ENCODE measurements at places on chromosomes 5 and 9.

GRCh38 chr5:68838157-68838718, 255.6 kb upstream of the SLC30A5 start:
- DNase-seq: no peak

DNA sequence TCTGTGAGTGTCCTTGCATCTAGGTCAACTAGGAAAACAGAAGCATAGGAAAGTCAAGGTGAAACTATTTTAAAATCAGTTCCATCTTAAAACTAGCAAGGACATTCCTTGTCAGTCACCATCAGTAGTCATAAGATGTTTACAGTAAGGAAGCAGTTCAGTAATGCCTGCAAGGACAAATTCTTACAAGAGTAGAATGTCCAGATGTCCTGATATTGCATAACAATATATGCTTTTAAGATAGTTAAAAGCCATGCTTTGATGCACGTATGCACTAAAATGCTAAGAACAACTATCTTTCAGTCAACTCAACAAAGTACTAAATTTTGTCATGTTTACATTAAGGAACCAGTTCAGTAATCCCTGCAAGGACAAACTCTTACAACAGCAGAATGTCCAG, 11.3 kb upstream of the SVEP1 start:
- DNase-seq: no peak

DNA sequence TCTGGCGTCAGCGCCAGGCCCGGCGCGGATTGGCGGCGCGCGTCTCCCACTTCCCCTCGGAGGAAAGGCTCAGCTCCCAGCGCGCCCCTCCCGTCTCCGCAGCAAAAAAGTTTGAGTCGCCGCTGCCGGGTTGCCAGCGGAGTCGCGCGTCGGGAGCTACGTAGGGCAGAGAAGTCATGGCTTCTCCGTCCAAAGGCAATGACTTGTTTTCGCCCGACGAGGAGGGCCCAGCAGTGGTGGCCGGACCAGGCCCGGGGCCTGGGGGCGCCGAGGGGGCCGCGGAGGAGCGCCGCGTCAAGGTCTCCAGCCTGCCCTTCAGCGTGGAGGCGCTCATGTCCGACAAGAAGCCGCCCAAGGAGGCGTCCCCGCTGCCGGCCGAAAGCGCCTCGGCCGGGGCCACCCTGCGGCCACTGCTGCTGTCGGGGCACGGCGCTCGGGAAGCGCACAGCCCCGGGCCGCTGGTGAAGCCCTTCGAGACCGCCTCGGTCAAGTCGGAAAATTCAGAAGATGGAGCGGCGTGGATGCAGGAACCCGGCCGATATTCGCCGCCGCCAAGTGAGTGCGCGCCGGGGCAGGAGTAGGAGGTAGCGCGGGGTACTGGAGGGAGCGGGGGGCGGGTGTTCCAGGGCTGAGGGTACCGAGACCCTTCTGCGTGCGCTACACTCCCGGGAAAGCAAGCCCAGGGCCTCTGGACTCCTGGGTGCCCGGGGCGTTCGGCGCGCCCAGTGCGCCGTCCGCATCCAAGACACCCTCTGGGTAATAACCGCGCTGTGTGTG, at the start of gene MSX2:
MSX2 (plus strand) TSS at position 99 of the 777 bp plus-strand sequence; CDS start at position 177, 78 bp downstream.
- DNase-seq: peak; percentile 51

DNA sequence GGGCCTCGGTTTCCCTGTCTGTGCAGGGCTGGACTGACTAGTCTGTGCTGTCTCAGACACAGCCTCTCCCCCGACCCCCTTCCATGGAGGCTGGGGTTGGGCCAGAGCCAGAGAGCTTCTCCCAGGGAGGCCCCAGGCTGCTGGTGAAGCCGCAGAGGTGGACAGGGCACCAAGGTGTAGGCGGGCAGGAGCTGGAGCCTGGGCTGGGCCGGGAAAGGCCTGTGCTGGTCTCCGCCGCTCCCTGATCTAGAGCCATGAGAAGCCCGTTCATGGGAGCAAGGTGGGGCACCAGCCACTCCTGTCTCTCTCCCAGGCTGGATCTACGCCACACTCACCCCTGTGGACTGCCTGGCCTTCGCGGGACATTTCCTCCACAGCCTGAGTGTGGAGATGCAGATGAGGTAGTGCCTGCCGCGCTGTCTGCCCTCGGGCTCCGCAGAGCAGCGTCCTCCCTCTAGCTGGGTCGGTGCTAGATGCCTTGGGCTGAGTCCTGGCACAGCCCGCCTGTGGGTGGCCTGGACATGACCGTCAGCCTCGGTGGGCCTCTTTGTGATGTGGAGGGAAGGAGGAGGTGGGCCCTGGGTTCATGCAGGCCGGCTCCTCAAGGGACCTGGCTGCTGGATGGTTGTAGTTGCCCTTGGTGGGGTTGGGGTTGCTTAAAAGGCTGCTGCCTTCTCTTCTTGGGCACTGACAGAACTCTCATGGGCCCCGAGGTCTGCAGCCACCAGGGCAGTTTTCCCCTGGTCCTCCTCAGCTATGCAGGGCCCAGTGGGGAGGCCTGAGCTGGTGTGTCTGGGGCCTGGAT, 79.4 kb downstream of the PHF2 start:
- DNase-seq: no peak

GRCh38 chr5:177357459-177358351, at the start of gene RGS14:
RGS14 (plus strand) TSS chr5:177357924; CDS start chr5:177358025, 101 bp downstream.
- no peak for DNase-seq

GRCh38 chr5:169050636-169051035, 250.3 kb downstream of the SLIT3 start:
- no peak for DNase-seq

- no peak for DNase-seq
Measured at GRCh38 chr9:133726401-133727276, 11.5 kb downstream of the SARDH start.

DNA sequence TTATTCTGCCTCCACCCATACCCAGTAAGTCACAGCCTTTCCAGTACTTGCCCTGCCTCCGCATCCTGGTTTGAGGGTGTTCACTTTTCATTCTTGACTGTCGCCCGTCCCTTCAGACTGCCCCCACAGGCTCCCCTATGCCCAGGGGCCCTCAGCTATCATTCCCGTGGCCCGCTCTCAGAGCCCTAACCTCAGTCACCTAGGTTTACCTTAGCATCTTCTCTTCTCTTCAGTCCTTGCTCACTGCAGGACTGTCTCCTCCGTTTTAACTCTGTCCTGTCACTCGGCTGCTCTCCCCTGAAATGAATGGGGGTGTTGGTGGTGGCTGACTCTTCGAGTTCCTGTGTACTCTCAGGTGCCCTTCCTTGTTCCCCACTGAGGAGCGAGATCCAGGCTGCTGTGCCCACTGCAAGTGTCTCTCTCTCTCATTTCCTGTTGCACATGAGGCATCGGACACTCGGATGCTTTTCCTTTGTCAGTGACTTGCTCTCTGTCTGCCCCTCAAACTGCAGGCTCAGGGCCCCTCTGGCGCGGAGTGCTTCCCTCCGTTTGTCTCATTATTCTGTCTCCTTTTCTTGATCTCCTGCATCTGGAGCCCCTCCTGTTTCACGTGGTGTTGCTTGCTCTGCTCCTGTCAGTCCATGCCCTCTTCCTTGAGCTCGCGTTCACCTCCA, 89.8 kb downstream of the CACNA1B start:
- no peak for DNase-seq

GRCh38 chr9:134408939-134409737, 82.9 kb downstream of the RXRA start:
- DNase-seq: no peak

DNA sequence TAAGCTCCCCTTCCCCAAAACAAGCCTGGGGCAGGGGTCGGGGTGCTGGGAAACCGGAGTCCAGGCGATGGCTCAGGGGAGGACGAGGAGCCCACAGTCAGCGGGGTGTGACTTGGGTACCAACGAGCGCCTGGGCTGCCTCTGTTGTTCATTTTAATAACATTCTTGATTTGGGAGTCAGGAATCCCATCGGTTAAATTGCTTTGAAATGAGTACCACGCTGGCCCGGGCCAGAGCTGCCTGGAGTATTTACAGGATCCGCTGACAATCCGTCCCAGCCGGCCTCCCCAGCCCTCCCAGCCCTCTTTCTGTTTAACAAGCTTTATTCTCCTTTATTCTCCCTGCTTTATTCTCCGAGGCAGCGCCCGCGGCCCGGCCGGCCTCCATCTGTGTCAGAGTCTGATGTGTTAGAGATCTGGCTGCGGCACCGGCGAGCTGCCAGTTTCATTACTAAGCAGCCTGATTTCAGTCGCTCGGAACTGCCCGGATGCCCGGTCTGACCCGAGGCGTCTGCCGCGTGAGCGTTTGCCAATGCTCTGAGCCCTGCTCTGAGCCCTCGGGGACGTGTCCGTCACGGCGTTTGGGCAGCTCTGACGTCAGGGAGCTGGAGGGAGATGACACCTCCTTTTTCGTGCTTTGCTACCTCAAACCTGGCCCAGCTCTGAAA, 16.5 kb upstream of the QRFP start:
- DNase-seq: no peak

GRCh38 chr9:136831002-136831719, 11.1 kb upstream of the AJM1 start:
- DNase-seq: no peak

DNA sequence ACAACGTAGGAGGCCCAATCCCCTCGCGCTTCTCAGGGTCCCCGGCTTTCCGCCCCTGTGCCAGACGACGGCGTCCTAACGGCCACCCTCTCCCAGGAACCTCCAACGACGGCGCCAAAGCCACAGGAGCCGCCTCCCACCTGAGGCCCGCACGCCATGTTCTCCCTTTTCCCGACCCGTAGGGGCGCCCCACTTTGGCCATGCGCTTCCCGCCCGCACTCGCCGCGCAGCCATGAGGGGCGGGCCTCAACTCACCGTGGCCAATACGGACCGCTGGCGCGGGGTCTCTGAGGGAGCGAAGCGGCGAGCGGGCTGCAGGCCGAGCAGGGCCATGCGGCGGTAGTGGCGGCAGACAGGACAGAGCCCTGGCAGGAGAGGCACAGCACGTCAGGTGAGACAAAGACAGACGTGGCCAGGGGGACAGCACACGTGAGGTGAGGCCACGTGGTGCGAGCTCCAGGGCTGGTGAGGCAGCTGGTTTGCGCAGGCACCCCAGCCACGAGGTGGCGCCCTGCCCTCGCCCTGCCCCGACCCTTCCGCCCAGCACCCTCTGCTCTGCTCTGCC, 1005.5 kb upstream of the PTPRD start:
- no peak for DNase-seq

- DNase-seq: no peak
Measured at GRCh38 chr9:85038824-85039608, 369.5 kb downstream of the NTRK2 start.

GRCh38 chr9:16925426-16925825, 55.0 kb upstream of the BNC2 start:
- DNase-seq: no peak

DNA sequence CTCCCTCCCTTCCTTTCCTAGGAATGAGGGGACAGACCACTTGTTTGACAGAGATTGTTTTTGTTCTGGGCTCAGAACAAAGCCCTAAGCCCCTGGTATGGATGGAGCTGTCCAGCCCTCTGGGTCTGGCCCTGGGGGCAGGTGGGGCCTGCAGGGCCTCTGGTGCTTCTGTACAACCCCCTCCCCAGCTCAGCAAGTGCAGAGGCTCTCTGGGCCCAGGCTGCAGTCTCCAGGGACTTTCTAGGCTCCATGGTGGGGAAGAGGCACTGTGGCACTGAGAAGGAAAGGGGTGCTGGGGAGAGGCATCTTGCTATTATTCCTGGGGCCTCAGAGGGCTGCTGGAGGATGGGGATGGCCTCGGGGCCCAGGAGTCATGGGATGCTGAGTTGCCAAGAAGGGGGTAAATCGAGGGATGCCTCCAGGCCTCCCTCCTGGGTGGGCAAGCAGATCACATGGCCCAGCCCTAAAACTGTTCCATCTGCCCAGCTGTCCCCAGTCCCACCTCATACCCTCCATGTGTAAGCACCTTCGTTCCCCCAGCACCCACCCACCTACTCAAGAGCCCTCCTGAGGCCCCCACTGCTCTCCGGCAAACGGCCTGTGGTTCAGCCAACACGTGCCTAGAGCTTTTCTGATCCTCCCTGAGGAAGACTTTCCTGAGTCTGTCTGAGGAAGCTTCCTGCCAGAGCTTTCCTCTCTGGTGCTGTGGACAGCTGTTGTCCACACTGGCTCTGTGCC, 225.7 kb downstream of the CACNA1B start:
- no peak for DNase-seq

DNA sequence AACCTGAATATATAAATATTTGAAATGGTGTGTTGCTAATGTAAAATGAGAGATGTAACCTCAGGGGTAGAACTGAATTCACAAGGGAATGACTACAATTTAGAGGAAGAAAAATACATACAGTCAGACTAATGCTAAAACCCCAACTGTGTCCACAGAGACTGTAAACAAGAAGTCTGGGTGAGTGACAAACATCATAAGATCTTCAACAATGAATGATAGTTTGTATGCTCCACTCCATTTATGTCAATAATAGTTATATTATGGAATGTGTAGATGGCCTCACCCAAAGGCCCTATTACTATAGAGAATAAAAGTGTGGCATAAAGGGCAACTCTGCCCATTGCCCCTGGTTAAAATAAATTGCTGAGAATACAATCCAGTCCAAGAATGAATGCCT, 102.9 kb downstream of the CETN3 start:
- no peak for DNase-seq

- no peak for DNase-seq
Measured at GRCh38 chr9:109907400-109907799, 127.4 kb downstream of the PALM2AKAP2 start.

DNA sequence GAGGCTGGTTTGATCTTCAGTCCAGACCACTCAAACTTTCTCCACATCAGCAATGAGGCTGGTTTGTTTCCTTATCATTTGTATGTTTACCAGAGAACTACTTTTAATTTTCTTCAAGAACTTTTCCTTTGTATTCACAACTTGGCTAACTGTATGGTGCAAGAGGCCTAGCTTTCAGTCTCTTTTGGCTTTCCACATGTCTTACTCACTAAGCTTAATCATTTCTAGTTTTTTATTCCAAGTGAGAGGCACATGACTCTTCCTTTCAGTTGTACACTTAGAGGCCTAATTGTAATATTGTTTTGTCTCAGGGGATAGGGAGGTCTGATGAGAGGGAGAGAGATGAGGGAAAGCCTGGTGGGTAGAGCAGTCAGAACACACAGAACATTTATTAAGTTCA, 554.0 kb upstream of the ARRDC3 start:
- DNase-seq: no peak

DNA sequence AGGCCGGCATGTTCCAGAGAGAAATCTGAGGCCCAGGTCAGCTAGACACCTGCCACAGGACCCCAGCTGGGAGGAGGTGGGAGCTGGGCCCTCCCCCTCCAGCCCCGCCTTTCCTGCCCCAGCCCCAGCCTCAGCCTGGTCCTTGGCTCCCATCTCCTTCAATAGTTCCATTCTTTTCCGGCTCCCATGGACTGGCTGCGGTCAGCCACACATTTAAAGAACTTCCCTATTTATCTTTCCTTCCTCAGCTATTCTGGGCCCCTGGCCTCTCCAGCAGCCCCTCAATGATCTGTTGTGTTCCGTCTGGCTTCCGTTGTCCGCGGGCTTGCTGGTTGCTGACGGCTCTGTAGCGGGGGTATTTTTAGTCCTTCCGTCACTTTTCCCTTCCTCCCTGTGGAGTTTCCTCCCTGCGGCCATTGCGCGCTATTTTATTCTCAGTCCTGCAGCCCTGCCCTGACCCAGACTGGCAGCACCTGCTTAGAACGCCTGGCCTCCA, 73.8 kb downstream of the AMBP start:
- no peak for DNase-seq

GRCh38 chr5:112951124-112951702, 25.4 kb upstream of the DCP2 start:
- no peak for DNase-seq
